ENCODE measurements at places on chromosomes 2 and 18. TPM values are rescaled to one million over a fixed set of nuclear protein-coding genes. Genes with fewer than 3 reads are reported as not detected.

Gene TRIM43
- under 0.01 TPM for total RNA-seq

DNA sequence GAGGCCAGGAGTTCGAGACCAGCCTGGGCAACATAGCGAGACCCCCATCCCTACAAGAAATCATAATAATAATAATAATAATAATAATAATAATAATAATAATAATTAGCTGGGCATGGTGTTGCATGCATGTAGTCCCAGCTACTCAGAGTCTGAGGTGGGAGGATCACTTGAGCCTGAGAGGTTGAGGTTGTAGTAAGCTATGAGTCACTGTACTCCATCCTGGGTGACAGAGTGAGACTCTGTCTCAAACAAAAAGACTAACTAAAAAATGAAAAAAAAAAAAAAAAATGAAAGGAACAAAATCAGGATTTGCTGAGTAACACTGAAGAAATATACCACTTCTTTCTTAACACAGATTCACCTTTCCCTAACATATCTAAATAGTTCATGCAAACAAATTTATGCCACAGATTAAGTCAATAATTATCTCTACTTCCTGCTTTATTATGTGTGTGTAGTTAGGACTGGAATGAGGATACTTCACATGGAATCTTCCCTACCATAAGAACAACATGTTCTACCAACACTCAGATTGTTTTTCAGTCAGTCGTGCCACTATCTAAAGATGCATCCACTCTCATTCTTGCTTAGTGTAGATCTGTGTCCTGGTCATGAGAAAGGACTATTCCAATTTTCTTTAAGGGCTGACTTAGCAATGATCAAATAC is 928.7 kb downstream of the SLC4A3 start:
- peak; percentile 73 for DNase-seq

DNA sequence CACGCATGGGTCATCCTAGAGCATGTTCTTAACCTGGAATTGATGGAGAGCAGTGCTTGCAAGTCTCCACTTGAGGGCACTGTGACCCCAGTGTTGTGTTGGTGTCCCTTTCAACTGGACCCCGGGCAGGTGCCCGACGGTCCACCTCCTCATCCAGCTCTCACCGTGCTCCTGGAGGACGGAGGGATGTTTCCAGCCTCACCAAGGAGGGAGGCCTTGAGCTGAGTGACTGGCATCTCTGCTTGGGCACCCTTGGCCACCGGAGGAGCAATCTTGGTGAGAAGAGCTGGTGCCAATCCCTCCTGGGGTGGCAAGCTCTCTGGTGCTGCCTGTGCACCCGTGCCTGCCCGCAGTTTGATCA is 45.4 kb upstream of the ASB18 start:
- peak; percentile 34 for DNase-seq

DNA sequence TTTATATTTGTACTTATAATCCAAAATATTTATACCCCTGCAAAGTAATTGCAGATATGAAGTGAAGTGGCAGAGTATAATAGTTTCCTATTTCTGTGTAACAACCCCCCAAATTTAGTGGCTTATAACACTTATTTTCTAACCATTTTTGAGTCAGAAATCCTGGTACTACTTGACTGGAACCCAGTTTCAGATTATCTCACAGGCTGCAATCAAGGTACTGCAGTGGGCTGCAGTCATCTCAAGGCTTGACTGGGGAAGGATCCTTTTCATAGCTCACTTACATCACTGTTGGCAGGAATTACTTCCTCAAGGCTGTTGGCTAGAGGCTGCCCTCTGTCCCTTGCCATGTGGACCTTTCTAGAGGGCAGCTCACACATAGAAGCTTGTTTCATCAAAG is 558.2 kb upstream of the PKDCC start:
- no peak for DNase-seq

- DNase-seq: no peak
Observed at GRCh38 chr2:220466251-220466691, 838.8 kb downstream of the SLC4A3 start.

Gene L3MBTL4
- 1.0 TPM for total RNA-seq

DNA sequence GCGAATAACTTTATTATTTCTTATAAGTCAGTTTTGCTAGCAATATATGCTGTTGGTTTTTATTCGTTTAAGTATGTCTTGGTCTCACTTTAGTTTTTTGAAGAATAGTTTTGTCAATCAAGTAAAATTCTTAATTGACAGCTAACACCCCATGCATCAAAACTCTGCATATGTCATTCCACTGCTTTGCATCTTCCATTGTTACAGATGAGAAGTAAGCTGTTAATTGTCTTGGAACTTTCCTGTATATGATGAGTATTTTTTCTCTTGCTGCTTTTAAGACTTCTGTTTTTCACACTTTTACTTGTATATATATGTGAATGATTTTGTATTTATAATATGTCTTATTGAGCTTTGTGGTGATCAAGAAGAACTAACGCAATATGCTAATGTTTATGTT is 1048.4 kb downstream of the CNTNAP5 start:
- DNase-seq: no peak

DNA sequence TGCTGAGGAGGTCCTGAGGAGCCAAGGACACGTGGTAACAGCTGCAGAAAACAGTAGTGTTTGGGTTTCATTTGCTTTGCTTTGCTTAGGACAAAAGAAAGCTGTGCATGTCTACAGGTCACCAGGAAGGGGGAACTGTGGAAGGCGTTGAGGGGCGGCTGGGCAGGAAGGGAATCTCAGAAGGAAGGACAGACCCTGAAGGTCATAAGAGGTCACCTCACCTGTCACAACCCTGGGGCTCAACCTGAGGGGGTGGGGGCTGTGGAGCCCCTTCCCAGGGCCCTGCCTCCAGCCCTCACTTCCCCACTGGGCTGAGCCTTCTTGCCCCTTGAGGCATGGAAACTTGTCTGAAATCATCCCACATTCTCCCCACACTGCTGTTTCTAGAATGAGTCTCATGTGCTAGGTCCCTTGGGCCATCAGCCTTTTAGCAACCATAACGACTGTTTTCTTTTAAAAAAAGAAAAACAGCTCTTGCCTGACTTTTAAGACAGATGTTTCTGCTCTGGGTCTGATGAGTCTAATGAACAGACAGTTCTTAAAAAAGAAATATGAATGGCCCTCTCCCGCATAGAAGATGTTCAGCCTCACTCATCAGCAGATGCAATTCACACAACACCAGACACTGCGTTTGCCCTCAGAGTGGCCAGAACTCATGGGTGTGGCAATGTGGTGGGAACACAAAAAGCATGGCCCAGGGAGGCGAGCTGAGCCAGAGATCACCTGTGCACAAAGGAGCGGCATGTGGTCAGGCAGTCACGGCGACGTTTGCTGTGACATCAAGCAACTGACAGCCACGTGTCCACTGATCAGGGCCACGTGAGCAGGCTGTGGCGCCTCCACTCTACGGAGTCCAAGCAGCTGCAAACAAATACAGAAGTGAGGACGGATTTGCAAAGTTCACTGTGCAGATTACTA is 84.0 kb downstream of the SEPTIN10 start:
- DNase-seq: no peak

- DNase-seq: no peak
Observed at GRCh38 chr2:112572005-112572404, 12.4 kb upstream of the CHCHD5 start.

DNA sequence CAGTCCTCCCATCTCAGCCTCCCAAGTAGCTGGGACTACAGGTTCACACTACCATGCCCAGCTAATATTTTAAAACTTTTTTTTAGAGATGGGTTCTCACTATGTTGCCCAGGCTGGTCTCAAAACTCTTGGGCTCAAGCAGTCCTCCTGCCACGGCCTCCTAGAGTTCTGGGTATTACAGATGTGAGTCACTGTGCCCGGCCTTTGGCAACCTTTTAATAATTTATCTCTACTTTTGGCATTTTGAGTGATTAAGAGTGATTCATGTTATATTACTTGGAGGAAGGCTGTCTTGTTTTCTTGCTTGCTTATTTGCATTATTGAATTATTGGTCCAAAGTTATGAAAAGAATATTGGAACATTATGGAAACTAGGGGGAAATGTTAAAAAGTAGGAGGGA is 24.3 kb downstream of the NCOA1 start:
- DNase-seq: peak; percentile 58

DNA sequence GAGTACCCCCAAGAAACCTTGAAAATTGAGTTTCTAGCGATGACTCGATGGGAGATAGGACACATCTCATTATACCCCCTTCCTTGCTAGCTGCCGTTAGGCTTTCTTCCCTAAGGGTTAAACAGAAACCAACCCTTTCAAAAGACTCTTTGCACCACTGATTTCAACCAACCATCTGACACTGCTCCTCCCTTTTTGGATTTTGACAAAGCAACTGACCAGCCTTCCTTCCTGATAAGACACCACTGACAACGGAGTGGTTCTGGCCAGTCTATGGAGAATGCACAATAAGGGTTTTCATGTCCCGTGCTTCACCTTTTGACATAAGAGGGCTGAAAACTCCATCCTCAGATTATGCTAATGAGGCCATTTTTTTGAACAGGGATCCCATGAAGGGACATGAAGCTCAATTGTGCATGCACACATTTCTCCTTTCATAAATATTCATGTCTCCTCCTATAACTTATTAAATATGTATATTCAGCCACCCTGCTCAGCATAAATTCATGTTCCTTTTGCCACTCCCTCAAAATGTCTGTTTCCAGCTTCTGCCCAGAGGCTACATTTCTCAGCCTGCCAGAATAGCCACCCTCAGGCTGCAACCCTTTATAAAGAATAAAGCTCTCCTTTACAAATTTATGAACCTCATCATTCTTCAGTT is 52.8 kb upstream of the SLC35F5 start:
- DNase-seq: no peak

Gene CENPO
- total RNA-seq: 1.6 TPM

DNA sequence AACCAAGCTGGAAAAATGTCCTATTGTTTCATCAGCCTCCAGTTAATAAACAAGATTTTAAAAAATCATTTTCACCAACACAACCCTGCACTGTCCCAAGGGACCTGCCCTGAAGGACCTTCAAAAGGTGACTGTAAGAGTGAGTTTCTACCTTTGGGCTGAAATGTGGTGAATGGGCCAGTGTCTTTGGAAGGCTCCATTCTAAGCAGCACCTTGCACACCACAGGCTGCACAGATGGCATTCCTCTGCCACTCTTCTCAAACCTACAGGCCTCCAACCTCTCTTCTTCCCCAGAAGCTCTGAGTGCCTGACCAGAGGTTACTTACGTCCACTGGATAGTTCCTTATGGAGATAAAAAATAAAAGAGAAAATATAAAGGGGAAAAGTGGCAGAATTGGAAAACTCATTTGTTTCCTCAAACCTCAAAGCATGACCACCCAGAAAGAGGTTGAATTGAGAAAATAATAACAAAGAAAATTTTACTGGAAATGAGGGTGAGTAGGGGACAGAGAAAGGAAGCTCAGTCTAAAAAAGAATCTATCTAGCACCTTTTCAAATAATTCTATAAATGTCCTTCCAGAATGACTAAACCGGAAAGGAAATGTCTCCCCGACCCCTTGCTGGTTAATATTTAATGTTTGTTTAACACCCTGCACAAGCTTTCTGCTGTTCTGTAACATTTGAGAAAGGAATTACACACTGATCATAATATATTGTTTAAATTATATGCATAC is 175.7 kb downstream of the METTL4 start:
- DNase-seq: no peak

DNA sequence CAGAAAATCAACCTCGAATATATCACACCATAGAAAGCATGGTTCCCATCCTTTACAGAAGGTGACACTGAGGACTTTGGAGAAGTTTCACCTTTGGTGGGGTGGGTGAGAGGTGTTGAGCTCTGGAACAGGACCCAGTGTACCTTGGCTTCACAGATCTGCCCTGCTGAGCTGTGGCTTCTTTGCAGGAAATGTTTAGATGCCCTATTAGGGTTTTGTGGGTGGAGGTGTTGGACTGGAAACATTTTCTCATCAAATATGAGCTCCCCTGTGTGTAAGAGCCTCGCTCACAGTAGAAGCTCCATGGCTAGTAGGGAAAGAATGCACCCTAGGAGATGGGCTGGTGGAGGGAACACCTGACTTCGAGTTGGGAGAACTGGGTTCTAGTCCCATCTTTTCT is 55.6 kb downstream of the RPL37A start:
- no peak for DNase-seq

- no peak for DNase-seq
Observed at GRCh38 chr2:189318761-189319160, 122.5 kb upstream of the WDR75 start.

- DNase-seq: no peak
Observed at GRCh38 chr2:157087373-157088002, 170.0 kb upstream of the GALNT5 start.

Gene AFF3
- total RNA-seq: not detected

Gene KCNG2
- not detected for total RNA-seq

GRCh38 chr2:148981324-148981723 is 57.2 kb upstream of the LYPD6B start:
- DNase-seq: no peak

DNA sequence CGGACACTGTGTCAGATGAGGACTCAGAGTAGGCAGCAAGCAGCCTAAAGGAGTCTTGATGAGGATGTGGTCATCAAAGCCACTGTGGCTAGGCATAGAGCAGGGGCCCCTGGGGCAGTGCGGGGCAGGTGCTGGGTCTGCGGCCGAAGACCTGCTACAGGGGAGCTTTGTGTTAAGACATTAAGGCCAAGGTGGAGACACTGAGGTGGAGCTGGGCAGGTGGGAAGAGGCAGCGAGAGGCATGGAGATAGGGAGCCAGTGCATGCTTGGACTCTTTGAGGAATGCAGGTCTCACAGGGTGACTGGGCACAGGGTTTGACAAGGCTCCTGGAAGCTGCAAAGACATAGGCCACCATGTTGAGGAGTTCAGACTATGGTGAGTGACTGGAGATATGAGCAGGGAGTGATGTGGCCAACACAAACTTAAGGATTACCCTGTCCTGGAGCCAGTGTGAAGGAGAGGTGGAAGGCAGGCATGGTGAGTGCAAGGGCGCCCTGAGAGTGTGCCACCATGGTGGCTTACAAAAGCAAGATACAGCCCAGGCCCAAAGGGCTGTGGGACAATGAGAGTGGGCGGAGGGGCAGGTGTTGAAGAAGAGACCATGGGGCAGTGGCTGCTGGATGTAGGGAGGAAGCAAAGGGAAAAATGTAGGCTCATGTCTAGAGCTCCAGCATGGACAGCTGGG is 450.9 kb upstream of the HS6ST1 start:
- DNase-seq: no peak

- no peak for DNase-seq
Observed at GRCh38 chr2:119438128-119438656, 6.5 kb downstream of the TMEM37 start.

Gene MYL1
- not detected for total RNA-seq

DNA sequence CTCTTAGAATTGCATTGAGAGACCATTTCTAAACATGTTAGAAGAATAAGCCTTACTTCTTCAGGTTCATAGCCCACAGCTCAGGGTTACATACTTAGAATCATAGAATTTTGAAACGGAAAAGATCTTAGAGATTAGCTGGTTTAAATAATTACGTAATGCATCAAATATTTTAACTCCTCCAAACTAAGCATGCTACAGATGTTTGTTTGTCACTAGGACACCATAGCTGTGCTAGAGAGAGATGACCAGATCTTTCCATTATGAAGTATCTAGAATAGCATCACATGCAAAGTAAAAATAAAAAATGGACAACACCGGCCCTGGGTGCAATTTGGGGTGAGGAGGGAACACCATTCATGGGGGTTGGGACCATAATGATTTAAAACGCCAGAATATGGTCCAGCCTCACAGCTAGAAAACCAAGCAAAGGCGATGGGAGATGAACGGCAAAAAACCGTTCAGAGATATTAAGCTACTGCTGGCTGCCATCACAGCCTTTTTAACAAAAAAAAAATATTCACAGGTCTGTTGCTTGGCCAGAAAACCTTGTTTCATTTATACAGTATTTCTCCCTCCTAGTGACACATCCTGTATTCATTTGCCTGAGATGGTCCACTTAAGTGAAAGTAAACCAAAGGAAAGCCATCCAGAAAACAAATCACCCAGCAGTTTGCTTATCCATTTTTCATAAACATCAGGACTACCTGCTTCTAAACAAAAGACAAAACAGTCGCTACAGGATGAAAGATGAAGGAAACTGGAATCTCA is 94.2 kb downstream of the EPHA4 start:
- DNase-seq: no peak
